ENCODE measurements at places on chromosomes 4 and X. TPM values are rescaled to one million over a fixed set of nuclear protein-coding genes. Genes with fewer than 3 reads are reported as not detected.

GRCh38 chrX:22538580-22538979, 265.9 kb downstream of the CBLL2 start:
- H3K27me3 ChIP-seq = no peaks in the 10 kb centered on the region
- no peak overlapping the region for H3K4me3 ChIP-seq
- DNase-seq = no peak
- no peaks in the 10 kb centered on the region for H3K4me1 ChIP-seq

The NAP1L2 gene
- total RNA-seq = not detected

The MAP7D2 gene
- not detected for total RNA-seq

GRCh38 chr4:110165382-110166286, 32.8 kb downstream of the ELOVL6 start:
- peaks cover 55% of the 10 kb centered on the region for H3K4me1 ChIP-seq
- no peaks in the 10 kb centered on the region for H3K36me3 ChIP-seq
- no peak overlapping the region for H3K4me3 ChIP-seq

GRCh38 chr4:168710353-168710946, 213.6 kb downstream of the PALLD start:
- no peak overlapping the region for H3K4me3 ChIP-seq
- no peak overlapping the region for H3K27ac ChIP-seq
- DNase-seq = no peak

GRCh38 chrX:22534643-22535042, 261.9 kb downstream of the CBLL2 start:
- no peak overlapping the region for H3K27ac ChIP-seq
- H3K27me3 ChIP-seq = no peaks in the 10 kb centered on the region
- H3K36me3 ChIP-seq = no peaks in the 10 kb centered on the region

The CFAP99 gene
- 0.85 TPM for total RNA-seq
